Lower leg skin (tissue), 4 donors: ENCODE measurements at places on chromosomes 13 and 19. TPM values are rescaled to one million over a fixed set of nuclear protein-coding genes. Genes with fewer than 3 reads are reported as not detected.

Gene GPR183
- 2.3 TPM for total RNA-seq

Gene ANKRD24
- total RNA-seq, result 0.22 TPM

Gene SELENOV
- not detected for total RNA-seq

Gene CPB2
- 0.25 TPM for total RNA-seq

Gene IGFL1
- not detected for total RNA-seq

Gene TPGS1
- 23.4 TPM for total RNA-seq

Gene SLC1A6
- total RNA-seq, result 16.3 TPM

Gene LGALS7
- 420 TPM for total RNA-seq

Gene POU2F2
- 0.67 TPM for total RNA-seq

Gene ASPDH
- not detected for total RNA-seq

Gene SLC8A2
- 0.38 TPM for total RNA-seq

Gene C19orf53
- 200 TPM for total RNA-seq

Gene FUT2
- 14.9 TPM for total RNA-seq

Gene ZNF888
- 3.3 TPM for total RNA-seq

Gene NCCRP1
- 432 TPM for total RNA-seq

Gene MEDAG
- 35.9 TPM for total RNA-seq

Gene MYH14
- total RNA-seq, result 204 TPM

Gene TDRD12
- 1.3 TPM for total RNA-seq

Gene ZNF382
- total RNA-seq, result 0.95 TPM

Gene APLP1
- total RNA-seq, result 5.6 TPM

Gene KCNJ14
- total RNA-seq, result 4.7 TPM

Gene FAM216B
- not detected for total RNA-seq

Gene COX7A1
- 12.9 TPM for total RNA-seq

Gene UBE2M
- 37.0 TPM for total RNA-seq

Gene ZNF544
- total RNA-seq, result 45.2 TPM

Gene IL17D
- 3.5 TPM for total RNA-seq
